ENCODE measurements at places on chromosomes 16 and 17. TPM values are rescaled to one million over a fixed set of nuclear protein-coding genes. Genes with fewer than 3 reads are reported as not detected.

SLC12A3 gene
- total RNA-seq = not detected

GNG13 gene
- total RNA-seq = not detected

EFCAB5 gene
- 2.2 TPM for total RNA-seq

GRCh38 chr17:16622540-16623277 is 30.9 kb downstream of the ZNF624 start:
- H3K27me3 ChIP-seq = no peaks in the 10 kb centered on the region
- no peaks in the 10 kb centered on the region for H3K4me1 ChIP-seq
- no peak overlapping the region for H3K4me3 ChIP-seq
- H3K36me3 ChIP-seq = peaks cover 42% of the 10 kb centered on the region

DNA sequence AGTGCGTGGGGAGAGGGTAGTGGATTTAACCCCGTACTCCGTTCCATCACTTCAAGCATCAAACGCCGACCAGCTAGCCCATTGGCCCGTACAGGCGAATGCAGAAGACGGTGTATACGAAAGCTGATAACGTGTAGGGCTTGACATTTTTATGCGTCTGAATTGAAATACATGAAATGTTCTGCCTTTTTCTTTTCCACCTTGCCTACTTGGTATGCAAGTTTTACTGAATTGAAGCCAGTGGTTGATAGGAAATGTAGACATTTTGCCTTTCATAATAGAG is 834 bp upstream of the STAT3 start:
- peaks cover 4% of the 10 kb centered on the region for H3K4me1 ChIP-seq
- no peaks in the 10 kb centered on the region for H3K27me3 ChIP-seq
- no peaks in the 10 kb centered on the region for H3K36me3 ChIP-seq

- H3K4me3 ChIP-seq = no peak overlapping the region
- H3K4me1 ChIP-seq = no peaks in the 10 kb centered on the region
- DNase-seq = no peak
- H3K36me3 ChIP-seq = no peaks in the 10 kb centered on the region
Observed at GRCh38 chr17:70157151-70157550, 12.2 kb upstream of the KCNJ2 start.

- H3K27me3 ChIP-seq = no peaks in the 10 kb centered on the region
- H3K36me3 ChIP-seq = no peaks in the 10 kb centered on the region
Observed at GRCh38 chr17:57923182-57923872, 31.9 kb downstream of the CUEDC1 start.

DNA sequence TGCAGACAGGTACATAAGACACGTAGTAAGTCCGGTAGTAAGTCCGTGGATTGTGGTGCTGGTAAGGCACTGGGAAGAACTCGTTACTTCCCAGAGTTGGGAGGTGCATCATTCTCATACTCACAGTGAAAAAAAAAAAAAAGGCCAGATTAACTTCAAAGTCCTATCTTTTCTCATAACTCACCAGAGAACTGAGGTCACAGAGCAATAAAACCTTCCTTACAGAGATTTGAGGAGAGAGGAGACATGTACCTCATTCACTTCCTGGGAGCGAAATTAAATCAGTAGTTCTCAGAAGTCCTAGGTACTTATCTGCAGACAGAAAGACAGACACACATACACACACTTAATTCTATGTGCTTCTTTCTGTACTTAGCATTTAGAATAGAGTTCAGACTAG is 22.5 kb downstream of the MPHOSPH6 start:
- no peak overlapping the region for H3K27ac ChIP-seq
- no peak overlapping the region for H3K4me3 ChIP-seq
- H3K36me3 ChIP-seq = peaks cover 10% of the 10 kb centered on the region
- no peaks in the 10 kb centered on the region for H3K4me1 ChIP-seq
- no peaks in the 10 kb centered on the region for H3K27me3 ChIP-seq

DNA sequence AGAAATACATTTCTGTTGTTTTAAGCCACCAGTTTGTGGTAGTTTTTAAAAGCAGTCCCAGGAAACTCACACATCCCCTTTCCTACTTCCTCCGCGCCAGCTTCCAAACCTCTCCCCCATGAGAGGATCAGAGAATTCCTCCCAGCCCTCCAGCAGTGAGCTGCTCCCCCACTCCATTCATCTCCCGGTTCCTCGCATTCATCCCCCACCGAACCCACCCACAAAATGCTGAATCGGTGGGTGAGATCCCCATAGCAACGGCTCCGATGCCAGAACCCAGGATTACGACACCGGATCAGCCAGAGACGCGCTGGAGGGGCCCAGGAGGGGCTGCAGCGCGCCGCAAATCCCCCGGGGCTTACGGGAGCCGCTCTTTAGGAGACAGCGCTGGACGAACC is 251.4 kb upstream of the RPL38 start:
- H3K27ac ChIP-seq = no peak overlapping the region
- no peaks in the 10 kb centered on the region for H3K36me3 ChIP-seq
- peak; percentile 88 for DNase-seq

DNA sequence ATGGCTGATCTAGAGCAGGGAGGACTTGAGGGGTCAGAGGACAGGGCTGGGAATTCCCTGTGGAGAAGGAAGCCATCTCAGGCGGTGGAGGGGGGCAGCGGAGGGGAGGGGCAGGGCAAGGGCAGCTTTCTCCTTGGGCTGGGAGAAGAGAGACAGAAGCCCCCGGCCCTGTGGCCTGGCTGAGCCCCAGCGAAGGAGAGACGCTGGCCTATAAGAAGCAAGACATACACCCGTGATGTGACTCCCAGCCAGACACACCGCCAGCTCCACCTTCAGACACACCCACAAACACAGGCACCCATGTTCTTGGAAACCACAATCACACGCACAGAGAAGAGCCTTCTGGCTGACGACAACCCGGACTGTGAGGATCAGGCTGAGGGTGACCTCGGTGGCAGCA is 10.0 kb downstream of the TRPV3 start:
- H3K27ac ChIP-seq = no peak overlapping the region
- no peak overlapping the region for H3K4me3 ChIP-seq
- no peak for DNase-seq
- H3K36me3 ChIP-seq = no peaks in the 10 kb centered on the region
- no peaks in the 10 kb centered on the region for H3K27me3 ChIP-seq

DNA sequence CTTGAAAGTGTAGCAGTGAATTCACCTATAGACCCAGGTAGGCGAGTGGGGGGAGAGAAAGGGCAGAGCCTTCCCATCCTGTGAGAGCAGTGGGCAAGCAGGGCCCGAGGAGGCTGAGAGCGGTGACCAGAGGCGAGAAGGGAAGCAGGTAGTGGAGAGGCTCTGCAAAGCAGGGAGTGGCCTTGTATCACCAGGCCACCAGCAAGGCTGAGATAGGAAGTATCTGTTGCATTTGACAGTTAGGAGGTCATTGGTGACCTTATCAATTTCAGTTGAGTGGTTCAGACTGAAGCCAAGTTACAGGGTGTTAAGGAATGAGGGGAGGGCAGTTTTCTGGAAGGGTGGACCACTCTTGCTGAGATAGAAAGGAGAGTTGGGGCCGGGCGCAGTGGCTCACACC is 10.7 kb upstream of the HSD3B7 start:
- no peaks in the 10 kb centered on the region for H3K4me1 ChIP-seq
- H3K36me3 ChIP-seq = peaks cover 48% of the 10 kb centered on the region
- no peak overlapping the region for H3K4me3 ChIP-seq
- no peak for DNase-seq

DNA sequence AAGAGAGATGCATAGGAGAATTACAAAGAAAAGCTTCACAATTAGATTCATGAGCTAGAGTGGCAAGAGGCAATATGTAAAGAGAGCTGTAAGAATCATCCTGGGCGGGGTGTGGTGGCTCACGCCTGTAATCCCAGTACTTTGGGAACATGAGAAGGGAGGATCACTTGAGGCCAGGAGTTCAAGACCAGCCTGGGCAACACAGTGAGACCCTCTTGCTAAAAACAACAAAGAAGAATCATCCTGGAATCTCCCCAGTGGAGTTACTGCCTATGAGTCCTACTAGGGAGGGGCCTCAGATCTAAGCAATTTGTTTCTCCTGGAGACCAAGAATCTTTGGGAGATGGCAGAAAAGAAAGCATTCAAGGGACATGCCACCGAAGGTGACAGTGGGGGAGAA is 119.1 kb downstream of the HIC1 start:
- peaks cover 10% of the 10 kb centered on the region for H3K36me3 ChIP-seq
- peaks cover 57% of the 10 kb centered on the region for H3K4me1 ChIP-seq
- H3K27ac ChIP-seq = peak overlapping the region; percentile 90
- DNase-seq = no peak

- H3K4me1 ChIP-seq = peaks cover 8% of the 10 kb centered on the region
- no peak for DNase-seq
- no peaks in the 10 kb centered on the region for H3K27me3 ChIP-seq
- H3K4me3 ChIP-seq = no peak overlapping the region
- H3K36me3 ChIP-seq = no peaks in the 10 kb centered on the region
Observed at GRCh38 chr17:27568811-27569210, 62.2 kb upstream of the LGALS9 start.

- DNase-seq = no peak
- H3K27me3 ChIP-seq = no peaks in the 10 kb centered on the region
Observed at GRCh38 chr17:51662204-51663056, 402.1 kb downstream of the UTP18 start.

DNA sequence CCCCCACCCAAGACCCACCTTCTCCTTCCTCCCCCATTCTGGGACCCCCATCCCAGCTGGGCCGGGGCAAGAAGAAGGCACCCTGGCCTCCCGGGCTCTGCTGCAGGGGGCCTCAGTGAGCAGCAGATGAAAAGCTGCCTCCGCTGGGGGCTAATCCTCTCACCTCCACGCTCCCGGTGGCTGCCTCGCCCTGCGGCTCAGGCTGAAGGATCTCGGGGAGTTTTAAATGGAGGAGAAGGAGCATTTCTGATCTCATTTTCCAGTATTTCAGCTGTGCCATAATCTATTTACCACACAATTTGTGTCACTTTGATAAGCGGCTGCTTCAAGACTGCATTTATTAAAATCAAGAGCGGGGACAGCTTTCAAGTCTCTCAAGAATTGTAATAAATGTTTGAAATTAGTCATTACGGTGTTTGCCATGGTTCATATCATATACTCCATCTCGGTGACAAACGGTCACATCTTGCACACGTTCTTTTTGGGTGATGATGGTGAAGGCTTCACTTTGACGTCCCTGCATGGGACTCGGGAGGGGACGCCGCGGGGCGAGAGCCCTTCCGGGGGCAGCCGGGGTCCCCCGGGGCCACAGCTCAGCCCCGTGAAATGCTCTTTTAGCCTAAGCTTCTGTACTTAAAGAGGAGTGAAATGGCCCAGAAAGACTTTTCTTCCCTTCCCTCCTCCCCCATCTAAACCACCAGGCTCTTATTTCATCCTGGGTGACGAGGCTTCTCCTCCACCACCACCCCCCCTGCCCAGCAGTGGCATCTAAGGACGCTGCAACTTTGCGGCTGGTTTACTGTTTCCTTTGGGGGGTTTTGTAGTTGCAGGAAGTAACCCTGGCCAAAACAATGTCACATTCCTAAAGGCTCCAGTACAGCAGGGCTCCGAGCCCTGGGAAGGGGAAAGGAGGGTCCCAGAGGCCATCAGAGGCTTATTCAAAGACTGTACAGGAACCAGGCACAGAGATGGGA is 313.1 kb upstream of the TNRC6C start:
- H3K4me3 ChIP-seq = no peak overlapping the region
- no peaks in the 10 kb centered on the region for H3K36me3 ChIP-seq
- H3K27ac ChIP-seq = no peak overlapping the region
- no peaks in the 10 kb centered on the region for H3K27me3 ChIP-seq

- H3K4me3 ChIP-seq = no peak overlapping the region
- no peaks in the 10 kb centered on the region for H3K4me1 ChIP-seq
- no peaks in the 10 kb centered on the region for H3K27me3 ChIP-seq
- H3K27ac ChIP-seq = no peak overlapping the region
- DNase-seq = no peak
- no peaks in the 10 kb centered on the region for H3K36me3 ChIP-seq
Observed at GRCh38 chr16:82119405-82119804, 50.6 kb downstream of the MPHOSPH6 start.

All from lung (tissue), 17 donors.